Activated naive CD4-positive, alpha-beta T cell (primary cell): ENCODE measurements at places on chromosomes 16 and 17.

DNA sequence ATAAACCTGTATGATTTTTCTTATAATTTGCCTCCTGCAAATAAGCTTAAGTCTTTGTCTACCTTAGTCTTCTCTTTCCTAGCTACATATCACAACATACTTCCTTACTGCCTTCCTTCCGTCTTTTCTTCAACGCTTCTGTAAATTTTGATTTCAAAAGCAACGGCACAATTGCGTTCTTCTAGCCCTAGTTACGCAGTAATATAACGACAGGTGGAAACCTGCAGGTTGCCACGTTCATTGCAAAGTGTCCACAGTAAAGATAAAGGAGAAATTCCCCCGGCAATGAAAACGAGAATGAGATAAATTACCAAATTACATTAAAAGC, 546 bp upstream of the PSMD7 start:
- DNase-seq = no peak

DNA sequence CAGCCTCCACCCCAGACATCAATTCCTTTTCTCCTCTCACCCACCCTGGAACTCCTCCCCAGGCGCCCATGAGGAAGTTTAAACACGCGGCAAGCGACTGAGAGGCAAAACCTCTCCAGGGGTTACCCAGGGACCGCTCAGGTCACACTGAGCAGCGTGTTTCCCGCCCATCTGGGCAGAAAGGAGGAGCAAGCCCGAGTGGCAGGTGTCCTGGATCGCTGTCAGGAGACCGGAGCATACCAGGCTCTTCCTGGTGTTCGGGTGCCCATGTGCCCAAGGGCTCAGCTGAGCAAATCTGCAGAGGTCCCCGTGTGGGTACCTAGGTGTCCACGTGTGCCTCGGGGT, 491 bp downstream of the SLC25A19 start:
- peak; percentile 35 for DNase-seq

DNA sequence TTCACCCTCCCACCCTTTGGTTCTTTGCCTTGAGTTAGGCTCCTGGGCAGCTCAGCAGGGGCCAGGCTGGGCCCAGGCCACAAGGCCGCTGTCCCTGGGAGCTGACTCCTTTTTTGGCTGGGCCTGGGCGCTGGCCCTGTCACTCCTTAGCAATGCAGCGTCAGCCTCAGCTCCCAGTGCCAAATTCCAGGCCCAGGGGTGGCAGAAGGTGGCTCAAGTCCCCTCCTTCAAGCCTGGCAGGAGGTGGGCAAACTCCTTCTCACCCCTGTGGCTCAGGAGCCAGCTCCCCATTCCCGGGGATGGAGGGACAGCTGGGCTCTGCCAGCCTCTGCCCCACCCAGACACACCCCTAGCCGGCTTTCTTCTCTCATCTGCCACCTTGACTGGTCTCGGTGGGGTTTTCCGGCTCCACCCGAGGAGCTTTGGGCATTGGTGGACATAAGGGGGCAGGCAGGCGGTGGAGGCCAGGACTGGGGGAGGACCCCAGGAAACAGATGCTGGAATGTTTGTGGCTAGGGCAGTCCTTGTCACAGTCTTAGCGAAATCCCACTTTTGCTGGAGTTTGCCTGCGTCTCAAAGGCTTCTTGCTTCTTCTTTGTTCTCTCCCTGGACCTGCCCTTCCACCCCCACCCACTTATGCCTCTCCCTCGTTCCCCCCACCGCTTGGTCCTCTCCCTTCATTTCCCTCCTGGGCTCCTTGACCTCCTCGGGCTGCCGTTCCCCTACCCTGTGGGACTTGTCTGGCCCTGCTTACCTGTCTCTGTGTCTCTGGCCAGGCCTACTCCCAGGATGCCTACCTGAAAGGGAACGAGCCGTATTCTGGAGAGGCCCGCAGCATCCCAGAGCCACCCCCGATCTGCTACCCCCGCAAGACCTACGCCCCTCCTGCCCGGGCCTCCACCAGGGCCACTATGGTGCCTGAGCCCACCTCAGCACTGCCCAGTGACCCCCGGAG, 37.4 kb downstream of the ARHGAP23 start:
- DNase-seq = no peak

GRCh38 chr17:35906926-35907637, 23.5 kb downstream of the RDM1 start:
- no peak for DNase-seq

- no peak for DNase-seq
These were observed 2.9 kb downstream of the PPM1D start for GRCh38 chr17:60602871-60603270.

GRCh38 chr17:81957691-81958432, 3.1 kb downstream of the NOTUM start:
- DNase-seq = no peak

DNA sequence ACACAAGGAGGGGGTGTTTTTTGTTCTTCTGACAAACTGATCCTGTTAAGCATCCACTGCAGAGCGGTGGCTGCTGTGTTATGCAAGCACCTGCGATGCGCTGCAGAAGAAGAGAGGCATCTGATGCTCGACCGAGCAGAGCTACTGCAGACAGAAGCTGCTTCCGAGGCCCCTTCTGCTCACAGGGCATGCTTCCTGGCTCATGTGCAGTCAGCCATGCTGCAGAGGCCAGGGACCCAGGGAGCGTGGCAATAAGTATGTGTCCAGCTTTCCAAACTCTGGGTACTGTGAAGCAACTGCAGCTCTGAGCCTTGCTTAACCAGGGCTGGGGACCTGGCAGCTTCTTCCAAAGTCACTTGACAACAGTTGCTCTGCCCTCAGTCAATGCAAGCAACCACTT, 448.6 kb upstream of the RBFOX1 start:
- no peak for DNase-seq

DNA sequence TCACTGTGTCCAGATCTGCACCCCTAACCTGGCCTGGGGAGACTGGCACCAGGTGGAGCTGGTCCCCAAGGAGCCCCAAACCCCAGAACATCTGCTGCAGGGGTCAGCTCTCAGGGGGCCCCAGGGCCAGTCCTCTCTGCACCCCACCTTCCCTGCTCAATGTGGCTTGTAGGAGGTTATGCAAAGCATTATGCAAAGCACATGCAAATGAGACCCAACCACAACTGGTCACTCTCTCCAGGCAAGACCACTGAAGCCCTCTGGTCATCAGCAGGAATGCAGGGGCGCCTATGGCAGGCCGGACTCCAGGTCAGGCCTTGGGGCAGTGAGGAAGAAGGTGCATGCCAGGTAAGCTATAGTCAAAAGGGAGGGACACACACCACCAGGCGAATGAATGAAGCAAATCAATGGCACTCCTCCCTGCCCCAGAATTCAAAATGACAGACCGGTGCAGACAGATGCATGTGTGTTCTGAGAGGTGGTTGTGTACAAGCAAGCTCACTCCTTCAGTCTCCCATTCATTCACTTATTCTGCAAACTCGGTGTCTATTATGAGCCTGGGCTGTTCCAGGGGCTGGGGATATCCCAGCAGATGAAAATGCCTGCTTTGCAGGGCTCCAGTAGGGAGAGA, 48.0 kb downstream of the TMEM235 start:
- no peak for DNase-seq

GRCh38 chr16:12925026-12925800, 23.8 kb downstream of the SHISA9 start:
- DNase-seq = no peak

GRCh38 chr17:42803074-42803883, 4.6 kb downstream of the CNTD1 start:
- no peak for DNase-seq

DNA sequence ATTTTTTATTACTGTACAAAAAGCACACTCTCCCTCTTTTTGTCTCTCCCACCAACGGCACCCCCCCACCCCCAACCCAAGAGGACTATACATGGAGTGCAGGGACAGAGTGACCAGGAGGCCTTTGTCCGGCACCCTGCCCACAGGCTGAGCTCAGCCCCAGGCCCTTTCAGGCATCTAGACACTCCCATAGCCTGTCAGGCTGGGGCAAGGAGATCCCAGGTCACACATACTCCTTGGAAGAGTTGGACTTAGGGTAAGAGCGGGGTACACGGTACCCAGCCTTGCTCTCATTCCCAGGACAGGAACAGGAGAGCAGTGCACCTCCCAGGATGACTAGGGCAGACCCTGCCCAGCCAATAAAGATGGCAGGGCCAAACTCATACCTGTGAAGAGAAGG, 2.1 kb downstream of the CLDN7 start:
- no peak for DNase-seq

GRCh38 chr16:80040814-80041213, 440.3 kb upstream of the MAF start:
- DNase-seq = no peak

DNA sequence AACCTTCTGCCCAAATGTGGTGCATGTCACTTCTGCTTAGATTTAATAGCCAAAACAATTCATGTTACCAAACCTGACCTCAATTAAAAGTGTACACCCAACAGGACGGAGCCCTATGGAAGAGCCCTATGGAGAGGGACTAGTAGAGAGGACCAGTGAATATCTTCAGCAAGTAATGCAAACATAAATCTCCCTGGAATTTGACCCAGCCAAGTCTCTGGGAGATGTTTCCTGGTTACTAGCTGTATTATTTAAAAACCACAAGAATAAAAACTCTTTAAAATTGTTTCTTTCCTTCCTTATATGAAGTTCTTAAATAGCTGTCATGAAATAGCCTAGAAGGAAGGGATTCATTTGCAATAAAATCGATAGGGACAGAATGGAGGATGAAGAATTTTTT, 255.8 kb downstream of the CDH11 start:
- no peak for DNase-seq

DNA sequence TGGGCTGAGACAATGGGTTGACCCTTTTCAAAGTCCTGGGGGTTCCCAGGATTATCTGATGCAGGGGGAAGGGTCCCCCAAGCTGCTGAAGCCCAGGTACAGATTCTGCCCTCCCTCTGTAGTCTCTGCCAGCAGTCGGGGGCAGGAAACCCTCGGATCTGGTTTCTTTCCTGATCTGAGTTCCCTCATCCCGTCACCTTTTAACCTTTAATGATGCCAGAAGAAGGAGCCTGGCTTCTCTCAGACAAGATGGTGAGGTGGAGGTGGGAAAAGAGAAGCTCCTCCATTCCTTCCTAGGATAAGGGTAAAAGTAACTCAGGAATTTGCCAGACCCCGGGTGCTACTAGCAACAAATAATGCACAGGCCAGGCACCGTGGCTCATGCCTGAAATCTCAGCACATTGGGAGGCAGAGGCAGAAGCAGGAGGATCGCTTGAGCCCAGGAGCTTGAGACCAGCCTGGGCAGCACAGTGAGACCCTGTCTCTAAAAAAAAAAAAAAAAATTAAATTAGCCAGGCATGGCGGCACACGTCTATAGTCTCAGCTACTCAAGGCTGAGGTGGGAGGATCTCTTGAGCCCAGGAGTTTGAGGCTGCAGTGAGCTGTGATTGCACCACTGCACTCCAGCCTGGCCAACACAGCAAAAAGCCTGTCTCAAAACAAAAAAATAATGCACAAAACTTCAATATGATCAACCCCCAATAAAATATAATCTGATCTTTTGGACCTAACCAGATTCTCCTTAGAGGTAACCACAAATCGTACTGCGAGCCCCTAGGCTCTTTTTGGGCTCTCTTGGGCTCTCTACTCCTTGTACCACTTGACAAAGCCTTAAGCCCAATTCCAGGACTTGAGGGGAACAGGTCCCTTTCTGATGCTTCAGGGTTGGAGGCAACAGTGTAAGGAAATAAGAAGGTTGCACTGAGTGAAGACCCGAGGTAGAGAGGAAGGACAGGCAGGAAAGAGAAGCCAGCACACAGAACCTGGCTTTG, 5.7 kb downstream of the CDC42EP4 start:
- no peak for DNase-seq

DNA sequence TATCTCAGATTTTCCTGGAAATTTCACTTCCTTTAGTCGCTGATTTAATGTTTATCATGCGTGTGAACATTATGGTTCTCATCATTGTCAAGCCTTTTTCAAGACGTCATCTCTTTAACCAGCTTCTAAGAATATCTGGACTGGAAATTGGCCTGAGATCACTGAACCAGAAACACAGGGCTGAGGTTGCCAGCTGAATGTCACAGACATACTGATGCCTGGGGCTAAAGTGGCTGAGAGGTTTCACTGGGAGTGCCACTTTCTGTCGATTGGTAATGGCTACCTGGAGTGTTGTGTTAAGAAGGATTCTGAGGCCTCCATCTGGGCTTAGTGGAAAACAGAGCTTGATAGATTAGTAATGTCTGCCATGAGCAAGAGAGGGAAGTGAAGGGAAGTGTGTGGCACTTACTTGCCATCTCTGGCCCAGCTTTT, 54.2 kb downstream of the CRISPLD2 start:
- no peak for DNase-seq

- DNase-seq = no peak
These were observed 21.8 kb downstream of the SOX9 start for GRCh38 chr17:72142614-72143013.

- DNase-seq = no peak
These were observed 560 bp downstream of the EFNB3 start for GRCh38 chr17:7705269-7706255.

GRCh38 chr17:33086041-33086440, 94.4 kb downstream of the SPACA3 start:
- no peak for DNase-seq

- no peak for DNase-seq
These were observed 16.9 kb downstream of the RPH3AL start for GRCh38 chr17:335691-336090.

DNA sequence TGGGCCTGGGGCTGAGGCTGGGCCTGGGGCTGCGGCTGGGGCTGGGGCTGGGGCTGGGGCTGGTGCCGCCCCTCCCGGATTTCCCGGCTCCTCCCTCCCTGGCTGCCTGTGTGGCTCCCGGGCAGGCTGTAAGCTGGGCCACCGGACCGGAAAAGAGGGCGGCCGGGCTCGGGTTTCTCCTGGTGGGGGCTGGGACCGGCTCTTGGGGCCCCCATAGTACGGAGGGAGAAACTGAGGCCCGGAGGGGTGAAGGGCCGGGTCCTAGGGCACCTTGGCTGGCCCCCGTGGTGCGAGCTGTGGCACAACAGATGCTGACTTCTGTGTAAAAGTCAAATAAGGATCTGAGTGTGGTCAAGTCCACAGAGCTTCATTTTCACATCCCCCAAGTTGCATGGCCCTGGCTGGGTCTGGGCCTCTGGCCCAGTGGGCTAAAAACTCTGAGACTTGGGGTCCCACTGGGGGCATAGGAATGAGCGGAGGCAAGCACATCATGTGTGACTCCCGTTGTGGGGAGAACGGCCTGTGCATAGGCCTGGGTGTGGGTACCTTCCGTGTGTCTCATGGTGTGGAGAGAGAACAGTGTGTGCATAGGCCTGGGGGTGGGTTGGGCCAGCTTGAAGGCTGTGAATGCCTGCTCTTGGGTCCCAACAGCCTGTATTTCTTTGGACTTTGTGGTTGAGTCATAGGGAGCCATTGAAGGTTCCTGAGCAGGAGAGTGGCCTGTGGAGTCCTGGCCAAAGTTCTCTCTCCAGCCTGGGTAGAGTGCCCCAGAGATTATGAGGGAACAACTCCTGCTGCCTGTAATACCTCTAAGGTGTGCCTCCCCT, 123.9 kb upstream of the CIBAR2 start:
- no peak for DNase-seq

- no peak for DNase-seq
These were observed 126.9 kb downstream of the MRM1 start for GRCh38 chr17:36728030-36728991.

- DNase-seq = no peak
These were observed 83.5 kb downstream of the XYLT1 start for GRCh38 chr16:17387256-17387655.

- DNase-seq = no peak
These were observed 53.2 kb downstream of the PPM1E start for GRCh38 chr17:58808609-58809563.

GRCh38 chr16:17296431-17296830, 174.3 kb downstream of the XYLT1 start:
- DNase-seq = no peak
